ENCODE measurements at places on chromosomes 2 and 18.

GRCh38 chr18:61545281-61546245 lies 212.3 kb downstream of the CDH20 start:
- DNase-seq = no peak

DNA sequence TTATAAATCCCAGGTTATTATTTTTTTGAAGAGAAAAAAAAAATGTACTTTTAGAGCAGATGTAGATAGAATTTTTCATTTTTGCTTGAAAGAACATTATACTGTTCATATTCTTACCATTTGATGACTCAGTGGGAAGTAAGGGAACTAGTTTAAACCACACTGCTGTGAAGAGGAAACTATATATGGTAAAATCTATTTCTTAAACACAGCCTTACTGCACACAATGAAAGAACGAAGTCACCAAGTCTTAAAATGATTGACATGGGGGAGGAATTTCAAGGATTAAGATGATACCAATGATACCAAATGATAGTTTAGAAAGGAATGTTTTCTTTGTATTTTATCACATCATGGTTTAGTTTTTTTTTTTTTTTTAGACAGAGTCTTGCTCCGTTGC lies 5.0 kb downstream of the ACTR2 start:
- no peak for DNase-seq

- no peak for DNase-seq
Measured at GRCh38 chr2:234620018-234620417, 123.1 kb upstream of the ARL4C start.

DNA sequence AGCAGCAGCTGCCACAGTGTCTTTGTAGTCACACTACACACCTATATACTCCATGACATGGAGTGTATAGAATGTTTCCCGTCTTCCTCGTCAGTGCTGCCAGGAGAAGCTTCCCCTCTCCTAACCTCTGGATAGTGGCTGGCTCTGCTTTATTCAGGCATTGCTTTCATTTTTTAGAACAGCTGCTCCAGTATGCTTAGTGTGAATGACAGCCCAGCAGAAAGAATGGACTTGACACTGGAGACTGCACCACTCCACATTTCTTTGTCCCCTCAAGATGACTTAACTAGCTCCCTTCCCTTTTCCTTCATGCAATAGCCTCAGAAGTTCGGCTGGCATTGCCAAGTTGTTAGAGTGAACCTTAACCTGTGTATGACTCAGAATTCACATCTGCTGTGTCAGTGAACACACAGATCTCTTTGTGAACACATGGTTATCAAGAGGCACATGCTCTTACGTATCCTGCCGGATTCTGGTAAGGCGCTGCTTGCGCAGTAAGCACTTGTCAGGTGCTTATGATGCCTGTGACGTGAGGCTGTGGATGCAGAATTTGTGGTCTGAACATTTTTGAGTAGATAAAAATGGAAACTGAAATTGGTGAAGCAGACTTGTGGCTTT lies 73.9 kb downstream of the NEDD4L start:
- DNase-seq = peak; percentile 38

GRCh38 chr2:51003345-51004192 lies 28.4 kb downstream of the NRXN1 start:
- no peak for DNase-seq

DNA sequence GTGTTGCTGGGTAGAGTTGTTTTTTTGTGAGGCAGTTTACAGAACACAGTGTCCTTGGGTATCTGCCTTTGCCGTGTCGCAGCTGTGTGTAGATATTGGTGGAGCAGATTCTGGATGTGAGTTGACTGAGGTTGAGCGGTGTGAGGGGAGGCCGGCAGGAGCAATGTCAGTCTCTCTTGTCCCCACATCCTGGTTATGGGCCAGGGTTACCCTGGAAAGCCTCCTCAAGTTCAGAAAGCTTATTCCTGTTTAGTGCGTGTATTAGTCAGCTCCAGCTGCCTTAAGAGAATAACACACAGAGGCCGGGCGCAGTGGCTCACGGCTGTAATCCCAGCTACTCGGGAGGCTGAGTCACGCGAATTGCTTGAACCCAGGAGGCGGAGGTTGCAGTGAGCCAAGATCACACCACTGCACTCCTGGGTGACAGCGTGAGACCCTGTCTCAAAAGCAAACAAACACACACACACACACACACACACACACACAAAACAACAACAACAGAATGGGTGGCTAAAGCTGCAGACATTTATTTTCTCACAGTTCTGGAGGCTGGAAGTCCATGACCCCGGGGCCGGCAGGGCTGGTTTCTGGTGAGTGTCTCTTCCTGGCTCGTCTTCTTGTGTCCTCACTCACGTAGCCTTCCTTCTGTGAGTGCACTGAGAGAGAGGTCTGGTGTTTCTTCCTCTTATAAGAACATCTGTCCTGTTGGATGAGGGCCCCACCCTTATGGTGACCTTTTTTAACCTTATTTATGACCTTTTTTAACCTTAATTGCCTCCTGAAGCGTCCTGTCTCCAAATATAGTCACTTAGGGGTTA lies 5.1 kb downstream of the NCK2 start:
- no peak for DNase-seq

- no peak for DNase-seq
Measured at GRCh38 chr2:100924520-100925451, 77.3 kb upstream of the RPL31 start.

GRCh38 chr2:170582313-170582712 lies 132.8 kb upstream of the SP5 start:
- no peak for DNase-seq

- DNase-seq = no peak
Measured at GRCh38 chr2:170002096-170002495, 174.8 kb downstream of the UBR3 start.

DNA sequence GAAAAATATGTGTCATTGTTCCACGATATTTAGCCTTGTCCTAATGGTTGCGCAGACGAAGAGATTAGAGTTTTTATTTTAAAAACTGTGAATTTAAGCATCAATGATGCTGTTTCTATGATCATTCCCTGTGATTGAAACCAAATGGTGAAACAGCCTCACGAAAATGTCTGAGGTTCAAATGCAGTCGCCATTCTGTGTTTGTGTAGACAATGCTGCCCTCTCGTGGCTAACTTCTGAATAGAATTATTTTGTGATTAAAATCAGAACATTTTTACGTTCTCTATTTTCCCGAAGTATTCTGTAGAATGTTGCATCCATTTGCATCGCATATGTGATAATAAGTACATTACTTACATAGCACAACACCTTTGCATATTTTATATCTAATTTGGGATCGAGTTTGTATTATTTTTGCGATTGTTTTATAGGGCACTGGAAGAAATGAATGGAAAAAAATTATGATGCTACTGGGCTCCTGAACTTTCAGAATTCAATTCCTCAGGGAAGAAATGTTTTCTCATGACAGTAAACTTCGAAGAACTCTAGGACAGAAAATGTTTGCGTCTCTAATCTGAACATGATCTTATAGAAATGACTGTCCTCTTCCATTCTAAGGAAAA lies 54.8 kb upstream of the CREB1 start:
- peak; percentile 7 for DNase-seq

DNA sequence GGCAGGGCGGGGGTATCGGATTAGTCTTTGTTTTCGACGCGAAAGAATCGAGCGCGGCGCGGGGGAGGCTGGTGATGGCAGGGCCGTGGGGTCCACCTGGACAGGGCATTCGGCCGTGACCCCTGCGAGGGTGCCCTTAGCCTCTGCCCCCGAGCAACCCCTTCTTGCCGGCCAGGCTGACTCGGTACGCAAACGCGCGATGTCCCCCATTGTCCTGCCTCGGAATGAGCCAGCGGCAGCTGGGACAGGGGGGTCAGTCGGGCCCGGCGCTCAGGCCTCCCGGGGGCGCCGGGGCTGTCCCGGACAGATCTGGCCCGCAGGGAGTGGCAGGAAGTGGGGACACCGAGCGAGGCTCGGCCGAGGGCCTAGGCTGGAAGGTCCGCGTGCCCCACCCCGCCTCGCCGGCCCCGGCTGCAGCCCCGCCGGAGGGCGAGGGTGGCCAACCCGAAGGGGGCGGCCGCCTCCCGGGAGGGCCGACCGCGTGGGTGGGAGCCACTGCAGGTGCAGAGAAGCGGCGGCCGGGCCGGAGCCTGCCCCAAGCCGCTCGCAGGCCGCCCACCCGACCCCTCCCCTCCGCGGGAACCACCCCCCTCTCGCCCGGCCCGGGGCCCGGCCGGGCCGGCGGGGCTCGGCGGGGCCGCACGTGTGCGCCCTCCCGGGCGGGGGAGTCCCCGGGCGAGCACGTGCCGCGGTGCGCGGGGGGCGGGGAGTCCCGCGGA lies at the start of gene TET3:
Gene TET3 (plus strand): TSS at position 708 of the 719 bp plus-strand sequence. CDS start 1,494 bp downstream, outside the sequence.
- peak; percentile 65 for DNase-seq

GRCh38 chr2:42191285-42192009 lies 22.3 kb downstream of the EML4 start:
- no peak for DNase-seq

- DNase-seq = no peak
Measured at GRCh38 chr18:66615176-66615575, 11.3 kb upstream of the CDH19 start.

- DNase-seq = no peak
Measured at GRCh38 chr2:178199334-178199733, 5.0 kb downstream of the OSBPL6 start.

DNA sequence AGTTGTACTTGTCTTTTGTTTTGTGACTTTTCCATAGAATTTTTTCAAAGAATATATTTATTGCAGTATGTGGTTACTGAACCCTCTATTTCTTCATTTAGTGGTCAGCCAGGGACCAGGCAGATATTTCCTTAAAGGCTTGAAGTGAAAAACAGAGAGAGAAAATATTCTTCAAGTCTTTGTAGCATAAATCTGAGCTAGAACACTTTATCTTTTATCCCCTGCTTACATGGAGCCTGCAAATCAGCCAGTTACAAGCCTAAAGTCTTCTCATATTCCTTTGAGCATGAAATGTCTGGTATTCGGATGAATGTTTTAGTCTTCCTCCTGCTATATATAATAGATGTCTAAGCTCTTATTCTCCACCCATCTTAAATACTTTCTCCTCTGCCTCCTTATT lies 1557.5 kb upstream of the ACVR2A start:
- no peak for DNase-seq

DNA sequence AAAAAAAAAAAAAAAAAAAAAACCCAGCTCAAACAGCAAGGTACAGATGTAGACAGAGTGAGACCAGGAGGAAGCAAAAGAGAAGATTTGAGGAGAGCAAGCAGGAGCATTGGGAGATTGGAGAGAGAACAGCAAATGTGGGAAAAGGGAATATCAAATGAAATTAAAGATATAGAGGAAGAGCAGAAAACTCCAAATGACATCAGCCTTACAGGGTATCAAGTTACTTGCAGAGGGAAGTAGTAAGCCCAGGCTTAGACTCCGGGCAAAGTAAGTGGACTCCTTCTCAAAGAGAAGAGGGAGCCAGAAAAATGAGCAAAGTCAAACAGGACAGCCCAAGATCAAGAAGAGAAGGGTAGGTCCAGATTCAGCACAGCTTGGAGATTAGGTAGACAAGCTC lies 93.3 kb upstream of the PPP1CB start:
- no peak for DNase-seq

DNA sequence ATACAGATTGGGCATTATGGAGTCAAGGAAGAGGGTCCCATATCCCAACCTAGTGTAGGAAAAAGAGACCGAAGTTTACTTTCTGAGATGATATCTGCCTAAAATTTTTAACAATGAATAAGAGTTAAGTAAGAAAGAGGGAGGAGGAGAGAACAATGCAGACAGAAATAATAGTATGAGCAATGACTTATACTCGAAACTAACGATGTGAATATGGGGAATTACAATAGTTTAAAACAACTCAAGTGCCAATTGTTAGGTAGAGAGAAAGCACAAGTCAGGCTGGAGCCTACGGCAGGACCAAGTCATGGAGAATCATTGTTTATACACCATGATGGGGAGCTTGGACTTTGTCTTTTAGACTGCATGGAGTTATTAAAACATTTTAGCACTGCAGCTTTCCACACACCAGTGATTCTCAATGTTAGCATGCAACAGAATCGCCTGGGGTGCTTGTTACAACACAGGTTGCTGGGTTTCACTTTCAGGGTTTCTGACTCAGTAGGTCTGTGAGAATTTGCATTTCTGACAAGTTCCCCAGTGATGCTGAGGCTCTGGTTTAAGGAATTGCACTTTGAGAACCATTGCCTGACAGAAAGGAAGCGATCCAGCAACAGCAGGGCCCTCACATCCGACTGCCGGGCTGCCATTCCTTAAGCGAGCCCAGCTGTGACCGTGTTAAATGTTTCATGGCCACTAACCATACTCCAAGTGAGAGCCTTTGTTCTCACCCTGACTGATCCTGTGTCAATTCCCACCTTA lies 511.2 kb downstream of the DCDC2C start:
- no peak for DNase-seq

Data from HuH-7.5 (cell line).